ENCODE measurements at places on chromosomes 7 and 10. TPM values are rescaled to one million over a fixed set of nuclear protein-coding genes. Genes with fewer than 3 reads are reported as not detected.

Gene ADCY1
- 0.61 TPM for total RNA-seq

Gene TDRD1
- not detected for total RNA-seq

Gene HOXA3
- 8.2 TPM for total RNA-seq

Gene AOC1
- 0.23 TPM for total RNA-seq

Gene CELF2
- total RNA-seq = not detected

Gene CXCL12
- not detected for total RNA-seq

Gene H2AZ2
- 139 TPM for total RNA-seq

Gene NRP1
- 117 TPM for total RNA-seq

Gene MMP21
- total RNA-seq = not detected

Gene RAPGEF5
- 1.9 TPM for total RNA-seq

Gene PKD2L1
- total RNA-seq = not detected

Gene TMEM273
- total RNA-seq = not detected

Gene APBB1IP
- not detected for total RNA-seq

Gene SPAM1
- total RNA-seq = not detected

Gene RASSF4
- 0.22 TPM for total RNA-seq

Gene OR2A12
- not detected for total RNA-seq

Gene FOXI2
- not detected for total RNA-seq

Gene ST8SIA6
- 0.52 TPM for total RNA-seq

Gene AEBP1
- not detected for total RNA-seq

Gene PRLHR
- not detected for total RNA-seq

Gene ASB10
- total RNA-seq = not detected

Gene FBXL13
- total RNA-seq = 0.74 TPM

Gene PPP1R17
- total RNA-seq = not detected

Gene NPC1L1
- not detected for total RNA-seq

Gene HOXA9
- 6.9 TPM for total RNA-seq

Gene EMX2
- not detected for total RNA-seq

Gene CUZD1
- 1.1 TPM for total RNA-seq
